ENCODE measurements at places on chromosomes 12 and 14.

DNA sequence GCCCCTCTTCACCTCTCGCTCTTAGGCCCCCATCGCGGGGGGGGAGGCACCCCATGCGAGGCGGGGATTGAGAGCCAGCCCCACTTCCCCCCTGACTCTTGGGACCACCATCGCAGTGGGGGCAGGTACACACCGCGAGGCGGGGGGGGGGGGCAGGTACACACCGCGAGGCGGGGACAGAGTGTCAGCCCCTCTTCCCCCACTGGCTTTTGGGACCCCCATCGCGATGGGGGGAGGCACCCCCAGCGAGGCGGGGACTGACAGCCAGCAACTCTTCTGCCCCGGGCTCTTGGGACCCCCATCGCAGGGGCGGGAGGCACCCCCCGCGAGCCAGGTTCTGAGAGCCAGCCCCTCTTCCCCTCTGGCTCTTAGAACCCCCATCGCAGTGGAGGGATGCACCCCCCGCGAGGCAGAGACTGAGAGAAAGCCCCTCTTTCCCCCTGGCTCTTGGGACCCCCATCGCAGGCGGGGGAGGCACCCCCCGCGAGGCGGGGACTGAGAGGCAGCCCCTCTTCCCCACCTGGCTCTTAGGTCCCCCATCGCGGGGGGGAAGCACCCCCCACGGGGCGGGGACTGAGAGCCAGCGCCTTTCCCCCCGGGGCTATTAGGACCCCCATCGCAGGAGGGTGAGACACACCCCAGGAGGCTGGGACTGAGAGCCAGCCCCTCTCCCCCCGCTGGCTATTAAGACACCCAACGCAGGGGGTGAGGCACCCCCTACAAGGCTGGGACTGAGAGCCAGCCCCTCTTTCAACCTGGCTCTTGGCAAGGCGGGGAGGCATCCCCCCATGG lies 196.5 kb upstream of the PZP start:
- no peak for DNase-seq

DNA sequence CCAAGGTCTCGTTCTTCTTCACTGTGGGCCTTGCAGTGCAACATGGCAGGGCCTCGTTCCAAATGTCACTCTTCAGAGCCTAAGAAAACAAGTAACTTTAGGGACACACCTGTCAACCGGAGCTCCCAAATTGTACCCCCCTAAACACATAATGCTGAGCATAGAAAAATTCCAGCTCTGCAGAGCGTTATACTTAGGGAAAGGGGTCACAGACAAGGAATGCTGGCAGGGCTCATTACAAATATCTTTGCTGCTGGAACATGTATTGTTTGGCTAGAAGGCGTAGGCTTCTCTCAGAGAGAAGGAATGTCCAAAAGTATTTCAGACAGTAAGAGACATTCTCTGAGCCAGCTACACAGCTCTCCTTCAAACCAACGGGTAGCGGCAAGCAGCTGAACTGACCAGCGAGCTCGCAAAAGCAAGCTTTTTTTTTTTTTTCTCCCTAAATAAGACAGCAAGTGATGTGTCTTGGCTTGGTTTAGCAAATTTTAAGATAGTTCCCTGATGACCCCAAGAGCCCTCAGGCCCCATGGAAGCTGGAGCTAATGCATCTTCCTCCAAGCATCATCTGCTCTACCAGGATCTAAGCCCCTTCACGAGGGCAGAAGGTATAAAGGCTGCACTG lies 24.5 kb downstream of the SSH1 start:
- DNase-seq = peak; percentile 78

GRCh38 chr14:68395604-68396003 lies 397.3 kb downstream of the ZFP36L1 start:
- DNase-seq = no peak

GRCh38 chr12:10147714-10148403 lies 17.9 kb upstream of the CLEC7A start:
- no peak for DNase-seq

- peak; percentile 32 for DNase-seq
Measured at GRCh38 chr12:40325349-40325960, 100.7 kb downstream of the LRRK2 start.

DNA sequence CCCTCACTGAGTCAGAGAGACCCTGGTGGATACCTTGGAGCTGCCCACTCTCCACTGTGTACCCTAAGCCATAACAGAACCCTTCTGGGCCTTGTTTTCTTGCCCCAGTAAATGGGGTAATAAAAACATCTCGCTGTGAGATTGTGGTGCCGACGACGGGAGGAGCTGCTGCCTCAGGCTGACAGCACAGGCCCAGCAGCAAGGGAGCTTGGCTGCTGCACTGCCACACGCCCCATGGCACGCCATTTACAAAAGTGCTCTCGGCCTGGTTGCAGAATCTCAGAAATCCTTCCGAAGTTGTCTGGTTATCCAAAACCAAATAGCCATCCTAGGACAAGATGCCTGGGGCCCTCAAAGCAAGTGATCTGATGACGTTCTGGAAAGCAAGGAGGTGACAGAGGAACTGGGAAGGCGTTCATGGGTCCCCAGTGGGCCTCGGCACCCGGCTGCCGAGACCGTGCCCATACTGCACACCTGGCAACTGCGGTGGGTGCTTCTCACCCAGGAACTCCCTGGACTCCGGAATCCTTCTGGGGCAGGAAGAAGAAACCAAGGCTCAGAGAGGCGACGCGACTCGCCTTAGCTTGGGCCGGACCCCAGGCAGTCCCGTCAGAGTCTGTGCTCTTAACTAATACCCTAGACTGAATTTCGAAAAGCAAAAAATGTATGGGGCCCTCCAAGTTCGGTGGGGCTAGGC lies 26.7 kb downstream of the CHGA start:
- DNase-seq = no peak
